ENCODE measurements at places on chromosomes 4 and X.

- no peak for DNase-seq
Measured at GRCh38 chr4:113604955-113605354, 156.6 kb downstream of the CAMK2D start.

DNA sequence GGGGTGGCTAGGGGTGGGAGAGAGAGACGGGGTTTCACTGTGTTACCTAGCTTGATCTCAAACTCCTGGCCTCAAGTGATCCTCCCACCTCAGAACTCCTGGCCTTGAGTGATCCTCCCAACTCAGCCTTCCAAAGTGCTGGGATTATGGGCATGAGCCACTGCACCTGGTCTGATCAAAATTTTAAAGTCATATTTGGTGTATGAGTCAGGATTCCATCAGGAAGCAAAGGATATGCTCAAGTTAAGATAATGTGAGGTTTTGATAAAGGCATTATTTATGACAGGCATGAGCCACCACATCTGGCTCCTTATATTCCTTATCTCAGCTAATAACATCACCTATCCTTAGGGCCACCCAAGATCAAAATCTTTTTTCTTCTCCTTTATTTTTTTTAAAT, 182.0 kb downstream of the SLC4A4 start:
- DNase-seq, result no peak

- DNase-seq, result no peak
Measured at GRCh38 chrX:41728125-41728524, 4.1 kb downstream of the GPR82 start.

GRCh38 chr4:154084864-154085263, 296.0 kb upstream of the SFRP2 start:
- no peak for DNase-seq

GRCh38 chr4:171007618-171008390, 805.4 kb upstream of the GALNTL6 start:
- no peak for DNase-seq

- no peak for DNase-seq
Measured at GRCh38 chrX:1545776-1546408, 8.9 kb upstream of the P2RY8 start.

GRCh38 chr4:83779103-83780052, 243.5 kb downstream of the GPAT3 start:
- DNase-seq, result no peak

- DNase-seq, result no peak
Measured at GRCh38 chr4:113146876-113147358, 97.5 kb downstream of the ANK2 start.

- no peak for DNase-seq
Measured at GRCh38 chr4:14083150-14083549, 455.6 kb upstream of the BOD1L1 start.

GRCh38 chrX:114970806-114971205, 46.6 kb downstream of the IL13RA2 start:
- DNase-seq, result no peak

DNA sequence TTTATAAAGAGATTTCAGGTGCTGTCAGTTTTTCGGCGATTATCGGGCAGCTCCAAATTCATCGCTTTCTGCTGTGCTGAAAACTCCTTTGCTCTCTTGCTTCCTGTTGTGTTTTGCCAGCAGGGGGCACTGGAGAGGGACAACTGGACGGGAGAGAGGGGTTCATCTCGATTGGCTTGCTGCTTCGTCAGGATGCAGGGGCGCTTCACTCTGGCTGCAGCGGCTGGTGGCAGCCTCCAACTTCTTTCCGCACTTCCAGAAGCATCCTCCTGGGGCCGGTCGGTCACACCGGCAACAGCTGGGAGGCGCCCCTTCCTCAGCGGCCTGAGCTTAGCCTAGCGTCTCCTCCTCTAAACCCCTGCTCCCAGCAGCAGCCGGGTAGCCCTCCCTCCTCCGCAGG, 29.5 kb downstream of the MSL3 start:
- peak; percentile 52 for DNase-seq

DNA sequence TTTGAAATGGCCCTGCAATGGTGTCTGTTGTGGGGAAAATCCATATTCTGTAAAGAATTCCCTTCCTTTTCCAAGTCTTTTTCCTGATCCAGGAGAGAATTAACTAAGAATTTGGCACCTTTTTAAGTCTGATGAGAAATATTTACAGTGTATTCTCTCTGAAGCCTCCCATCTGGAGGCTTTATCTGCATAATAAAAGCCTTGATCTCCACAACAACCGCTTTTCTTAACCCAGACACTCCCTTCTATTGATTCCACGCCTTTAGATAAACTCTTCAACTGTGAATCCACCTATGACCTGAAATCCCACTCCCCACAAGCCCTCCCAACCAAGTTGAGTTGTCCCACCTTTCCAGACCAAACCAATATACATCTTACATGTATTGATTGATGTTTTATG, 43.1 kb upstream of the TMPRSS11E start:
- no peak for DNase-seq

DNA sequence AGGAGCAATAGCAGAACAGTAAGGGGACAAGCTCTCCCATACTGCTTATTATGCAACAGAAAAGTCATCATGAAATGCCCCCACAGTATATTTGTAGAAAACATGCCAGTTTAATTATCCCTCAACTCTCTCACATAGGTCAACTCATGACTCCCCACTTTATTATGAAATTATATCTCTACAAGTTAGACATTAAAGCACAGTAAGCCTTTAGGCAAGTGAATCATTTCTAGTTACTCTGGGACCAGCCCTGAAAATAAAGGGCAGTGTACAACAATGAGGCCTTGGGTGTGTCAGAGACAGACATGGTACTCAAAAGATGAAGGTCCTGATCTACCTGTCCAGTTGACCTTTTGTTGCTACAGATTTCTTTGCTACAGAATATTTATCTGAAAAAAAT, 191.9 kb downstream of the FBXW7 start:
- DNase-seq, result no peak

GRCh38 chrX:152619897-152620296, 17.8 kb upstream of the GABRQ start:
- no peak for DNase-seq

- no peak for DNase-seq
Measured at GRCh38 chrX:147958291-147958690, 22.8 kb upstream of the FMR1NB start.

DNA sequence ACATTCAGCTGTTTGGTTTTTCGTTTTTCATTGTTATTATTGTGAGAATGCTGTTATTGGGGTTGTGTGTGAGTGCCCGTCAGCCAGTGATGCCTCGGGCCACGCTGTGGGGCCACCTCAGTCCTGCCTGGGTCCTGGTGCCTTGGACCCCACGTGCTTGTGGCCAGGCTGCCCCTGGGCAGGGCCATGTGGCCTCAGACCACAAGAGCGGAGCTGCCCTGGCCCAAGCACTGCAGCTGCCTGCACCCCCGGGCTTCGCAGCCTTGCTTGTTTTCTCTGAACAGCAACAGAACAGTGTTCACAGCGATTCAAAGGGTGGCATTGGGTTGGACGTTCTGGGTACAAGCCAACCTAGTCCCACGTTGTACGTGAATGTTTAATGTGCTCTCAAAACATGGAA, 56.9 kb downstream of the CPLX1 start:
- no peak for DNase-seq

DNA sequence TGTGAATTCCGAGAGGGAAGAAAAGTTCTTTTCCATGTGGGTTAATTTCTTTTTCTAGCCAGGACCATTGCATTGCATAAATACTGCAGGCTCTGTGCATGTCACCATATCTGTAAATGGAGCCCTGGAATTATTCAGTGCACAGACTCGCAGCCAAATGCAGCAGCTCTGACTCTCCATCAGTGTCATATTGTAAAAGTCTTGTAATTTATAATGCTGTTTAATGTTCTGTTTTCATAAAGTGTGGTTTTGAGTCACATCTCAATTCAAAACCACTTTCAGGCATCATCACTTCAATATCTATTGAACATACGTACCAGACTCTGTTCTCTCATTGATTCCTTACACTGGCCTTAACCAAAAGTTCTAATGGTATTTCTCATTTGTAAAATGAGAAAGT, 193.9 kb upstream of the RPL34 start:
- DNase-seq, result peak; percentile 6

DNA sequence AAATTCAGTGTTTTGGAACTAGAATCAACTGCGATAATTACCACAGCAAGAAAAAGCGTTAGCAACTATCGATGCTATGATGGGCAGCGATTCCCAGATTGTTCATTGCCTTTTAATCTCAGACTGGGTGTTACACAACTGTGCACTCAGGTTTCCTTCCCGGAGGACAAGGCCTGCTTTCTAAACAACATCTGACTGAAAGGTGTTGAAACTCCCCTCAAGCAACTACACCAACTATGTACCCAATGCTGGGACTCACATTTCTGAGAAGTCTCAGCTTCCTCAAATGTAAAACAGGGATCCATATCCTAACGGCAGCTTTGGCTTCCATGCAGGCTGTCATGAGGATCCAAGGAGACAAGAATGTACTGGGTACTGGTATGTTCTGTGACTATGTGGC, 8.2 kb downstream of the GABRE start:
- DNase-seq, result no peak

DNA sequence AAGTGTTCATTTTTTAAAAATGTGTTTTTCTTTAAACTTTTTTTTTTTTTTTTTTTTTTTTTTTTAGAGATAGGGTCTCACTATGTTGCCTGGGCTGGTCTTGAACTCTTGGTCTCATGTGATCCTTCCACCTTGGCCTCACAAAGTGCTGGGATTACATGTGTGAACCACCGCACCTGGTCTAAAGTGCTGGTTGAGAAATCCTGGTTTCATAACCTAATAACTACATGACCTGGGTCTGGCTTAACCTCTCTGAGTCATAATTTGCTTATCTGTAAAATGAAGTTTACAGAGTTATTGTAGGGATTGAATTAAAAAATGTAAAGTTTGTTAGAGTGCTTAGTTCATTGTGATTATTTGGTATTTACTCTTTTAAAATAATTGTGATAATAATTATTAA, 5.2 kb downstream of the HSD17B13 start:
- DNase-seq, result no peak

GRCh38 chrX:78769946-78770345, 22.4 kb downstream of the LPAR4 start:
- DNase-seq, result no peak

DNA sequence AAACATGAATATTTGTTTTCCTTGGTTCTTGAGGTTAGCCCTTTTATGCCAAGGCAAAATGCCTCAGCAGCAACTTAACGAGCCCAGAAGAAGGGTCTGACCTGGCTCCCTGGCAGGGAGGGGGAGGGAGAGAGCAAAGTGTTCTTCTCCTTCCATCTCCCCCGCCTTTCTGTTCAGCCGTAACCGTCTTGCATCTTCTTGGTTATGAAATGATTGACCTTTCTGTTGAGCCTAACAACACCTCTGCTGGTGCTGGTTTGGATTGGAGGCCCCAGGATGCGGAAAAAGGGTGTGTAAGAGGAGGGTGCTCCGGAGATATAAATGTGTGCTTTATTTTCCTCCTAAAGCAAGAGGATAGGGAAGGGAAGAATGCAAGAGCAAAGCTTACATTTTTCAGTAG, 44.7 kb downstream of the PTTG2 start:
- no peak for DNase-seq

DNA sequence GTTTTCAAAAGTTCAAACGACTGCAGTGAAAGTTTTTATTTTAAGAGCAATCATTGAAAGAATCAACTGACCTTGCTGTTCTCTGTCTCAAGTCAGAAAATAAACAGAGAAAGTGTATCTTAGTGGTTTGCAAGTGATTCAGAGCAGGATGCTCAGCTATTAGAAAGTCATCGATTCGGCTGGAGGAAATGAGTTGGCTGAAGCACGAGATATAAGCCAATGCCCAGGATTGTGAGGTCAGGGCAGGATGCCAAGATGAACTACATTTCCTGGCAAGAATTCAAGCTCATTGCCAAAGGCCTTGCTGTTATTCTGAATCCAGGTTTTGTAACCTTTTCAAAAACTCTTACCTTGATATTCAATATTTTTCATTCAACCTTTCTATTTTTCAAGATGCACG, 541.4 kb upstream of the BOD1L1 start:
- no peak for DNase-seq

DNA sequence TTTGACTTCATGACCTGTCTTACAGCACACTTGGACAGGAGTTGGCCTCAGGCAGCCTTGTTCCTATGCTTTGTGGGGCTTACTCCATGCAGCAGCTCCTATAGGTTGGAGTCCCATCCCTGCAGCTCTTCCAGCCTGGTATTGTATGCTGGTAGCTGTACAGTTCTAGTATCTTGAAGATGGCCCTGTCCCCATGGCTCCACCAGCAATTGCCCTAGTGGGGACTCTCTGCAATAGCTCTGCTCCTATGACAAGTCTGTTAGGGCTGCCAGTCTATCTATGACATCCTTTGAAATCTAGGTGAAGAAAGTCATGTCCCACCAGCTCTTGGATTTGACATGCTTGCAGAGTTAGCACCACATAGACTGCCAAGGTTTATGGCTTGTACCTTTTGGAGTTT, 252.6 kb downstream of the ANTXR2 start:
- no peak for DNase-seq

GRCh38 chr4:126241634-126242033, 926.9 kb downstream of the FAT4 start:
- DNase-seq, result no peak

- DNase-seq, result no peak
Measured at GRCh38 chr4:61003301-61003700, 196.8 kb upstream of the ADGRL3 start.

DNA sequence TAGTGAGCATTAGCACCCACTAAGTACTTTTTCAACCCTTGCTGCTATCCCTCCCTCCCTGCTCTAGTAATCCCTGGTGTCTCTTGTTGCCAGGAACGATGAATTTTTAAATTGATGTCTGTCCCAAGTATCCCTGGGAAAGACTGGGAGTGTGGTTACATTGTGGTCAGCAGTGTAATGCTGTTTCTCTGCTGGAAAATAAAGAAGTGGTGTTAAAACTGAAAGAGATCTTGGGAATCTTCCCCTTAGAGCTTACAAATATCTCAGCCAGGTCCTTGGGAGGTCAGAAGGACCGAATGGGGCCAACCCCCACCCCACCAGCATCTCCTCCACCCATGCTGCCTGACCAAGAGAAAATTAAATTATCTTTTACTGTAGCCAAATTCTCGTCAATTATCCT, 174.5 kb upstream of the MXRA5 start:
- no peak for DNase-seq

DNA sequence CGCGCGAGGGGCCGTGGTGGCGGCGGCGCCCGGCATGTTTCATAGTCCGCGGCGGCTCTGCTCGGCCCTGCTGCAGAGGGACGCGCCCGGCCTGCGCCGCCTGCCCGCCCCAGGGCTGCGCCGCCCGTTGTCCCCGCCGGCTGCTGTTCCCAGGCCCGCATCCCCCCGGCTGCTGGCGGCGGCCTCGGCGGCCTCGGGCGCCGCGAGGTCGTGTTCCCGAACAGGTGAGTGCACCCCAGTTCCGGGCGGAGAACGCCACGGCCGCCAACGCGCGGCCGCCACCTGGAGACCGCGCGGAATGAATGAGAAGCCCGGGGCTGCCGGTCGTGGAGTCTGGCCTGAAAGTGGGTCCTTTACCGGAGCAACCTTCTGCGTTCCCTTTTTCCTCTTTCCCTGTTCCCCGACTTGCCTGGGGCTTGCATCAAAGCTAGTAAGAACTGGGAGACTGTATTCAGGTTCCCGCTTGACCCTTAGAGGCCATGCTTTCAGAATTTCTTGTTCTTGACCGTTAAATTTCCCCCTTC, 429 bp downstream of the NOCT start:
- DNase-seq, result no peak

GRCh38 chr4:99028187-99028586, 32.7 kb downstream of the METAP1 start:
- DNase-seq, result no peak

Measured in stimulated activated CD4-positive, alpha-beta T cell treated with anti-CD3 and anti-CD28 coated beads, Interleukin-15, amount 100 ng/mL, for 48 hours (primary cell).